ENCODE measurements at places on chromosomes 5 and 9.

DNA sequence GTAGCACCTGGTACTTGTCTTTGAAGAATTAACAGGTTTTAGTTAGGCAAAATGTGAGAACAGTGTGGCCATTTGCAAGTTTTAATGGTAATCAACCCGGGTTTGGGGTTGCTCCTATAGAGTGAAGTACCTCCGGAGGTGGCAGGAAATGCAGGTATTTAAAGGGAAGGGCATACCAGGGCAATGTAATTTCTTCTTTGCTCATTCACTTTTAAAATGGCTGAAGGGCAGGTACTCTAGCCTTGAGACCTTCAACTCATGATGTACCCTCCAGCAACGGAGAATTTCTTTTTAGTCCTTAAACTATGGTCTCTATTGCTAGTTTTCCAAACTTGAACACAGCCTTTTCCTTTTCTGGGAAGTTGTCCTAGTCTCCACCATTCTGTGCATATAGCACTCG, 1.3 kb upstream of the HSPA4 start:
- DNase-seq: no peak

- no peak for DNase-seq
These were observed 46.6 kb upstream of the OLFM1 start for GRCh38 chr9:135040892-135041291.

GRCh38 chr9:83959061-83959460, 21.0 kb downstream of the HNRNPK start:
- peak; percentile 73 for DNase-seq

GRCh38 chr9:120937127-120937526, 10.5 kb upstream of the TRAF1 start:
- DNase-seq: no peak

- DNase-seq: no peak
These were observed 13.6 kb downstream of the TIMD4 start for GRCh38 chr5:156949424-156949823.

GRCh38 chr9:137924761-137925369, 47.3 kb downstream of the CACNA1B start:
- DNase-seq: no peak

DNA sequence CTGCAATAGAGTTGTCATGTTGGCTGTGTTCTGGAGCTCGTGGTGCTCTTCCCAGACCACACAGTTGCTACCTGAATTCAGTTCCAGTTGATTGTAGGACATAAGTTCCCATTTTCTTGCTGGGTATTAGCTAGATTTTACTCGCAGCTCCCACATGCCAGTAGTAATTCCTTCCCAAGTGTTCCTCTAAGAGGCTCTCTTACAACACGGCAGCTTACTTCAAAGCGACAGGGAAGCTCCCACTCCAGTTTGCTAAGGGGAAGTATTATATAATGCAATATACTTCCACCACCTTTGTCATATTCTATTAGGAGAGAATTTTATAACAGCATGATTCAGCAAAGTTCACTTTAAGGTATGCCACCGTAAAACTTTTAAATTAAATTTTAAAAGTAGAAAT, 623.0 kb downstream of the SLCO4C1 start:
- DNase-seq: no peak

- no peak for DNase-seq
These were observed 661.0 kb downstream of the KCTD16 start for GRCh38 chr5:144831650-144832049.

- DNase-seq: no peak
These were observed 628.8 kb upstream of the DMAC1 start for GRCh38 chr9:8428389-8428788.

GRCh38 chr9:98187926-98188325, 4.5 kb downstream of the CORO2A start:
- no peak for DNase-seq

DNA sequence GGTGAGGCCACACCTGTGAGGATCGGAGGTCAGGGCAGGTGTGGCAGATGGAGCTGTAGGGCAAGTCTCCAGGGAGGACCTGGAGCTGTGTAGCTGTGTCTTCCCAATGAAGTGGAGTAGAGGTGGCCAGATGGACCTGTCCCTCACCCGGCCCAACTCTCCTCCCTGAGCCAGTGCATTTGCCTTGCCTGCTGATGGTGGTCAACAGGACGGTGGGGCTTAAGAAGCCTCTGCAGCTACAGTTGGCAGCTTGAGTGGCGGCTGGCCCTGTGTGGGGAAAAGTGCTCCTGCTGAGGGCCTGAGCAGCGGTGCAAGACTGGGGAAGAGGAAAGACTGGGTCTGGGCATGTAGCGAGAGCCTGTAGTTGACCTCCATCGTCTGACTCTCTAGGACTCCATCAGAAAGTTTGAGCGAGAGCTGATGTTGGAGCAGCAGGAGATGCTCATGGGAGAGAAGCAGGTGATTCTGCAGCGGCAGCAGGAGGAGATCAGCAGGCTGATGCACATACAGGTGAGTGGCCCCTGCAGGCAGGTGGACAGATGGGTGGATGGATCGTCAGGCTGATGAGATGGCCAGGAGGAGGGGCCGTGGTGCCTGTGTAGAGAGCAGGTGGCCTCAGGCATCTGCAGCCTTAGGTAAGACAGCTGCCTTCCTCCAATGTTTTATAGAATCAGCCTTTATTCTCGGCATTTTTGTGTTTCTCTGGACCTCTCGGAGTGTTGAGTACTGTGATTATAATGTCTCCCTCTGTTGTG, 24.9 kb downstream of the PITX1 start:
- no peak for DNase-seq

GRCh38 chr5:97135868-97136267, 6.5 kb downstream of the LIX1 start:
- no peak for DNase-seq

DNA sequence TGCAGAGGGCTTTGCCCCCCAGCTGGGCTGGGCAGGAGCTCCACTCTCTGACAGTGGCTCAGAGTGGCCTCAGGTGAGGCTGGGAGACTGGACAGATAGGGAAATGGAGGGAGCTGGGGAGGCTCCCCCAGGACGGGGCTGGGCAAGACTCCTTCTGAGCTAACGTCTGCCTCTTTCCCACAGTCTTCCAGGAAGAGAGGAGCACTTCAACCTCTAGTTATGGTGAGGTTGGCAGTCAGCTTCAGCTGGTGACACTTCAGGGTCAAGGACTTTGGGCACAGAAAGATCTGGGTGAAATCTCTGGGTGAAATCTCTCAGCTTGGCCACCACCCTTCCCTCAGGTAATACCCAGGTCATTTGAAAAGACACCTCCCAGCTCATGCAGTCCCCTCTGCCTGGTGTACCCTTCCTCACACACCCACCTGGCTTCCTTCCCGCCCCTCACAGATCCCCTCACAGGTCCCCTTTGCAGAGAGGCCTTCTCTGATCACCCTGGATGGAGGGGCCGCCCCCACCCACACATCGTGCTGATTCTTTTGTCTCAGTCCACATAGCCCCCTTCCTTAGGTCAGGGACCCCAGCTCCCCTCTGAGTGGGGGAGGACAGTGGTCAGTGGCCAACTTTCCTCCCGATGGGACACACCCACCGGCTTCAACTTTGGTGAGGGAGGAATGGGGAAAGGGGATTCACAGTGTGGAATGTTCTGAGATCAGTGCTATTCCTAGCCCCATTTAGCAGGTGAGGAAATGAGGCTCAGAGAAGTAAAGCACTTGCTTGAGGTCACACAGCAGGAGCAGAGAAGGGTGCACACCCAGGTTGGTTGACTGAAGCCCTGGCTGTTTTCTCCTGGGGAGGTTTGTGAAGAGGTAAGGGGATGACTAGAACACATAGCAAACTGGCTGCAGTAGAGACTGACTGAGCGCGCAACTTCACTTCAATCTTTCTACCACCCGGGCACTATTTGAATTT, 15.8 kb upstream of the NEURL1B start:
- DNase-seq: no peak

- DNase-seq: peak; percentile 92
These were observed at the start of gene STC2 for GRCh38 chr5:173327948-173328843. Gene STC2 (minus strand): TSS chr5:173328414. CDS start chr5:173328193, 221 bp downstream.

- no peak for DNase-seq
These were observed 27.5 kb downstream of the CDH18 start for GRCh38 chr5:19960451-19960850.

DNA sequence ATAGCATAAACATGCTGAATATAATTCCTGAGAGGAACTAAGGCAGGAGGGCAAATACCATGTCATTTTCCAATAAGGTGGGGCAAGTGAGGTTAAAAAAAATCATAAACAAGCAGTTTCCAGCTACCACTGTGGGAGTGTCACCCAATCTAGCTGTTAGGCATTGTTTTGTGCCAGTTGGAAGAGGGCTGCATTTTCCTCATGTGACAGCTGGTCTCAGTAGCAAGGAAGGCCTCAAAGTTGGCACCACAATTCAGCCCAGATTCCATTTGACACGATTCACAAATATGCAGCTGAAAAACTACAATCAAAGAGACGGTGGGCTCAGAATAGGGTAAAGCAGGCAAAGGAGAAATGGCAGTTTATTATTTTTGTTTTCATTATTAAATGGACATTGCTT, 636.1 kb downstream of the KIF4B start:
- no peak for DNase-seq

DNA sequence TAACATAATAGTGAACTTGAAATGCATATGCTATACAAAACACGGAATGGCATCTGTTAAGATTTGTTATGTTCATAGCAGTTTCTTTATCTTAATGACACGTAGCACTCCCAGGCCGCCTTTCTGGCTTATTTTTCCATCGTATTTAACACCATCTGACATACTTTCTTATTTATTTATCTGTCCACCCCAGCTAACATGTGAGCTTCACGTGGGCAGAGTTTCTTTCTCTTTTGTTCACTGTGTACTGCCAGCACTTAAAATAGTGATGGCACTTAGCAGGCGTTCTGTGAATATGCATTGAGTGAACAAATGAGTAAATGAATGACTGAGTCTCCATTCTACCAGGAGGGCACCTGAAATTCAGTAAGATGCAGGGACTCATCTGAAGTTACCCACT, 29.4 kb upstream of the SYNPO start:
- DNase-seq: no peak

- DNase-seq: peak; percentile 73
These were observed 131.5 kb downstream of the AGTPBP1 start for GRCh38 chr9:85610074-85610860.

DNA sequence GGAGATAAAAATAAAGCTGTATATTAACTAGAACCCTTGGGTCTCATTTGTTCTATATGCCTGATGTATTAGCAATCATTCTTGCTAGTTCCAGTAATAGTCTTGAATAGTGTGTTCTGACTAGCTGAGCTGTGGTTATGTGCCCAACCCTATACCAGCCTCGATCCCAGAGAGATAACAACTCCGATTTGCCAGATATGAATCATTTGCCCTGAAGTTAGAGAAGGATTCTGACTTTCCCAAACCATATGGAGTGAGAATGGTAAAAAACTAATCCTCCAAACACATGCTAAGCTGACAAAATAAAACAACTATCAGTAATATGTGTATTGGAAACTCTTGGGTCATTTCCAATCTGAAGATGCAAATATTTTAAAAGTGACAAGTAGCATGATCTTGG, 64.8 kb downstream of the ALDH1A1 start:
- no peak for DNase-seq

GRCh38 chr9:95155220-95155619, 162.3 kb downstream of the FANCC start:
- no peak for DNase-seq

DNA sequence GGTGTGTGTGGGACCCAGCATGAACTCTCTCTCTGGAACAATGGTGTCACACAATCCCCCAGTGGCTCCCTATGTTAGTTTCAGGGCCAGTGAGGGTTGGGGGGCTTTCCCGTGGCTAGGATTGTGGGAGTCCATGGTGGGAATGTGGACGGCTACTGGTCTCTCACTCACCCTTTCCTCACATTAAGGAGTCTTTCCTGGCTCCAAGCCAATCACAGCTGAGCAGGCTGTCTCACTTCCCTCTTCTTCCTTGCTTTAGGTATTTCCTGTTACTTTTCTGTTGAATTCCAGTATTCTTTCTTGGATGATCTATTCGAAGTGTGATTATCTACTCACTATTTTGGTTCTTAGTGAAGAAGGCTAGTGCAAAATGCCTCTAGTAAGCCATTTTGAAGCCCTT, 324.4 kb upstream of the MPDZ start:
- DNase-seq: peak; percentile 31

DNA sequence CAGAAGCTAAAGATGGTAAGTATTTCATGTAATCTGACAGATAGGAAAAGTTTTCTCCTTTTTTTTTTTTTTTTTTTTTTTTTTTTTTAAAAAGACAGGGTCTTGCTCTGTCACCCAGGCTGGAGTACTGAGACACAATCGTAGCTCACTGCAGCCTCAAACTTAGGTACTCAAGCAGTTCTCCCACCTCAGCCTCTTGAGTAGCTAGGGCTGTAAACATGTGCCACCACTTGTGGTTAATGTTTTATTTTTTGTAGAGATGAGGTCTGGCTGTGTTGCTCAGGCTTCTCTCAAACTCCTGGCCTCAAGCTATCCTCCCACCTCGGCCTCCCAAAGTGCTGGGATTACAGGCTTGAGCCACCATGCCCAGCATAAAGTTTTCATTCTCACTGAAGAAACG, 17.8 kb downstream of the CDK7 start:
- DNase-seq: no peak

- peak; percentile 78 for DNase-seq
These were observed 360.1 kb downstream of the KDM4C start for GRCh38 chr9:7117676-7118561.

DNA sequence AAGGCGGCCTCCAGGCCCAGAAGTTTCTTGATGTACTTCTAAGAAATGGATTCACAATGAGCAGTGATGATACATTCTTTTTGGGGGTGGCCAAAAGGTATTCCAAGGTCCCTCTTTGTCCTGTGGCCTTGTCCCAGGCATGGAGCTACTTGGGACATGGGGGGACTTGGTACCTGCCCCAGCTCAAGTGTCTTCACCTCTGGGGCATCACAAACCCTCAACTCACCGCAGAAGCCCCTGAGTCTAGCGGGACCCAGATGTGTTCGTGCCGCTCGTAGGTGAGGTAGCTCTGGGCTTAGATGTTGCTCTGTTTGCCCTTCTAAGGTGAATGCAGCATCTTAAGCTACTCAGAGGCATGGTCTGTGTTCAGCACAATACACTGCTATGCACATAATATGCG, 338.0 kb upstream of the IRX4 start:
- DNase-seq: no peak

GRCh38 chr9:129109537-129109903, 1.1 kb downstream of the CRAT start:
- DNase-seq: no peak

DNA sequence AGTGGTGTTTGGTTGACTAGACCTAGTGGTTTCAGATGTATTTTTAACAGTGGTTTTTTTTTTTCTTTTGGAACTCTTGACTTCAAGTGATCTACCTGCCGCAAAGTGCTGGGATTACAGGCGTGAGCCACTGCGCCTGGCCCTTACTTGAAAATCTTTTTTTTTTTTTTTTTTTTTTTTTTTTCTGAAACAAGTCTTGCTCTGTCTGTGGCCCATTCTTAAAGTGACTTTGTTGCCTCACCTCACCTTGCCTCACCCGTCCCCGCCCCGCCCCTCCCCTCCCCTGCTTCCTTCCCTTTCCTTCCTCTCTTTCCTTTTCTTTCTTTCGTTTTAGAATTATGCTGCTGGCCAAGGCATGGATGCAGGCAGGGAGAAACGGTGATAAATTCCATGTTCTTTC, 26.0 kb downstream of the GPBP1 start:
- DNase-seq: no peak

GRCh38 chr5:104513121-104513602, 950.6 kb upstream of the NUDT12 start:
- DNase-seq: peak; percentile 61

Data from fibroblast of skin of right quadriceps (primary cell).